Upper lobe of left lung (tissue), 6 donors: ENCODE measurements at places on chromosomes 4 and X.

GRCh38 chr4:76540486-76540885 is 105.5 kb downstream of the SHROOM3 start:
- no peak for DNase-seq

- no peak for DNase-seq
Measured at GRCh38 chr4:57554556-57555092, 444.4 kb upstream of the IGFBP7 start.

DNA sequence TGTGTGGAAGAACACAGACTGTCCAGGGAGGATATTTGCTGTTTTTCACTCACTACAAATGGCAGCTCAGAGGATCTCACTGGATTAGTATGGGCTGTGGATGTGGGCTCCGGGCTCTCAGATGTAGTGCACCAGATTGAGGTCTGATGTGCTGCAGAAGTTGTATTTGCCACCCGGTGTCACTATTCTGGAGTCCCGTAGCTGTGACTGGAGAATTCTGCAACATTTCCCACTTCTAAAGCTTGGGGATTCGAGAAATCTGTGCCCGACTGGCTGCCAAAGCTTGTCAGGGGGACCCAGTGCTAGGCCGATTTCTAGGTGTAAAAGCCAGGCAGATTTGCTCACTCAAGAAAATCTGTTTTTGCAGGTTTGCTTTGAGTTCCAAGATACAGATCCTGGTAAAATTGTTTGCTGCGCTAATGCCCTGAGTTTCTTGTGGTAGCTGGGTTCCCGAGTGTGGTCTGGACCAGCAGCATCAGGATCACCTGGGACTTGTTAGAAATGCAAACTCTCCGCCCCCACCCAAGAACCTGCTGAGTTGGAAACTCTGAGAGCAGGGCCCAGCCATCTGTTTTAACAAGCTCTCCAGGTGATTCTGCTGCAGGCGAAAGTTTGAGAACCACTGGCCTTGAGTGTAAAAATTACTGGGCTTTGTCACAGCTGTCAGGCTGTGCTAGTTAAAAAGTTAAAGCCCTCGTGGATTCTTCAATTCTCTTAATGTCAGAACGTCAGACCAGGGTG is 18.1 kb downstream of the KIT start:
- no peak for DNase-seq

DNA sequence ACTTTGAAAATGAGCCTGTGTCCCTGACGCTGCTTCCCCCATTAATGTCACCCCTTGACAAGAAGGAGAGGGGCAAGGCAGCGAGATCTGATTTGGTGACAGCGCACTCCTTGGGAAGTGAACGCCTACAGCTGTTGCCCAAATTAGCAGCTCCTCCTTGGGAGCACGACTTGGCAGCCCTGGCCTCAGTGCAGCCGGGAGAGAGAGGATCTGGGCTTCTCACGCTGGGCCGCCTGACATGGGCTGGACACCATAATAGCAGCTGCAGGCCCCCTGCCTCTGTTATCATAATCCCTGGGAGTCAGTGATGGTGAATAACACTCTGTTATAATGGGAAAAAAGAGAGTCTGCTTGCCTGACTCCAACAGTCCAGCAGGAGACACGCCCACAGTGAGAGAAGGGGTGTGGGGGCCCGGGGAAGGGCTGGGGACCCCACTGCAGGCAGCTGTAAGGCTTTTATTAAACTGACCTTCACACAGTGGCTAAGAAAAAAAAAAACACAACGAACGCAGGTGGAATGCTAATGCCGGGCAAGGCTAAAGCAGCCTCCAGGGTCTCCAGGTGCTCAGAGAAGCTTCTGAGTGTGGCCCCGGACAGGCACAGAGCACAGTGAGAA is 73.3 kb downstream of the PSAPL1 start:
- no peak for DNase-seq

- DNase-seq, result no peak
Measured at GRCh38 chr4:9685692-9686091, 95.7 kb upstream of the DRD5 start.

GRCh38 chr4:10743357-10743756 is 58.8 kb upstream of the CLNK start:
- no peak for DNase-seq

GRCh38 chr4:61915501-61915900 is 715.4 kb downstream of the ADGRL3 start:
- DNase-seq, result no peak

DNA sequence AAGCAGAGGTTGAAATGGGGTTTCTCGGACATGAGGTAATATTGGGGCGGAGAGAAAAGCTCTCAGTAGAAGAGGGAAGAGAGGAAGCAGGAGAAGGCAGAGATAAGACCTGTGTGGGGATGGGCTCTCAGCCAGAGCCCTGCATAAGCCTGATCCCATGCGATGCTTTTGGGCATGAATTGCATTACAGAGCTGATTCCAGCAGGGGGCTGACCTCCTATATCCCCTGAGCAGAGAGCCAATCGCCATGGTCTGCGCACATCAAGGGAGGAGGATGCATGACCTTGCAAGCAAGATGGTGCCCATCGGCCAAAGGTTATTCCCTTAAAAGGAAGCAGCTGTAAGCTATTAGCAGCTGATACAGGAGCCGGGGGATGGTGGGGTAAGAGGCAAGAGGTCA is 7.6 kb downstream of the ANOS1 start:
- no peak for DNase-seq

- no peak for DNase-seq
Measured at GRCh38 chrX:138128027-138128671, 562.2 kb downstream of the ZIC3 start.

GRCh38 chrX:550514-550913 is 80.1 kb upstream of the SHOX start:
- no peak for DNase-seq

- DNase-seq, result no peak
Measured at GRCh38 chr4:45453258-45453853, 670.5 kb downstream of the GABRG1 start.

GRCh38 chr4:7390336-7390735 is 44.4 kb downstream of the PSAPL1 start:
- no peak for DNase-seq

GRCh38 chr4:119858176-119858575 is 208.5 kb downstream of the MAD2L1 start:
- DNase-seq, result no peak

DNA sequence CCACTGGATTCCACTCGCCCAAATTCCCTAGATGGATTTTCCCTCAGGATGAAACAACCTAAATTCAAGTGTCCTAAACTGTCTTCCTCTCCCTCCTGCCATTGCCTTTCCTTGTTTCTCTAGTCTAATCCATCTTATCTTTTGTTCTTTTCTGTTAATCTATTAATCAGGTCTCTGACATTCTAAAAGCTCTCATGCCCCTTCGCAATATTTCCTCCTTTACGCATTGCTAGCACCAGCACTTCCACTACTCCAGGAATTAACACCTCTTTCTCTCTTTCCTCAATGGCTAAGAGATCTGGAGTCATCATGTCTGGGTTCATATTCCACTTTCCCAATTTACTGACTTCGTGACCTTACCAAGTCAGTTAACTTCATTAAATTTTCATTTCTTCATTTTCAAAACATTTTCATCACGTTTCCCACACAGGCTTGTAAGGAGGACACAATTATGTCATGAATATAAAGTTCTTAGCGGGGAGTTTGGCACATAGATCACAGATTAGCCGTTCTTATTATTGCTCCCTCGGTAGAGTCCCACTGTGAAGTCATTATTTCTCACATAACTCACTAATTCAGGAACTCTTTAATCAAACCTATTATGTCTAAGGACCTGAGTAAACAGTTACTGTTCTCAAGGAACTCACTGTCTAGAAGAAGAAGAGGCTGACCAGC is 45.3 kb downstream of the FAT4 start:
- no peak for DNase-seq

- no peak for DNase-seq
Measured at GRCh38 chr4:149426461-149426860, 389.2 kb downstream of the IQCM start.

- no peak for DNase-seq
Measured at GRCh38 chr4:161466316-161466715, 697.5 kb downstream of the FSTL5 start.

DNA sequence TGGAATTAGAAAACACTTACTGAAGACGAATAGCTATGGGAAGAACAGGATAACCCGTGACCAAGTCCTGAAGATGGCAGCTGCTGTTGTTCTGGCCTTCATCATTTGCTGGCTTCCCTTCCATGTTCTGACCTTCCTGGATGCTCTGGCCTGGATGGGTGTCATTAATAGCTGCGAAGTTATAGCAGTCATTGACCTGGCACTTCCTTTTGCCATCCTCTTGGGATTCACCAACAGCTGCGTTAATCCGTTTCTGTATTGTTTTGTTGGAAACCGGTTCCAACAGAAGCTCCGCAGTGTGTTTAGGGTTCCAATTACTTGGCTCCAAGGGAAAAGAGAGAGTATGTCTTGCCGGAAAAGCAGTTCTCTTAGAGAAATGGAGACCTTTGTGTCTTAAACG is 2.4 kb downstream of the AGTR2 start:
- no peak for DNase-seq

GRCh38 chr4:77268108-77268507 is 111.1 kb downstream of the CCNG2 start:
- DNase-seq, result no peak

DNA sequence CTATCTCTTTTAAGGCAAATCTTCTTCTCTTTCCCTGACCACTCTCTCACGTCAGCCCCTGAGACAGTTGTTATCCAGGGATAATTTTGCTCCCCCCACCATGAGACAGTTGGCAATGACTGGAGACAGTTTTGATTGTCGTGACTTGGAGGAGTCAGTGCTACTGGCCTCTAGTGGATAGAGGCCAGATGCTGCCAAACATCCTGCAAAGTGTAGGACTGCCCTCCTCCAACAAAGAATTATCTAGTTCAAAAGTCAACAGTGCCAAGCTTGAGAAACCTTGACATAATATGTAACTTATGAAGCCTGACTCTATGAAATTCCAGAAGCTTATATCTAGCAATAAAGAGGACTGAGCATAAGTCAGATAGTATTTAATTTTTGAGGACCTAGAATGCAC is 502.1 kb upstream of the IGFBP7 start:
- DNase-seq, result no peak

DNA sequence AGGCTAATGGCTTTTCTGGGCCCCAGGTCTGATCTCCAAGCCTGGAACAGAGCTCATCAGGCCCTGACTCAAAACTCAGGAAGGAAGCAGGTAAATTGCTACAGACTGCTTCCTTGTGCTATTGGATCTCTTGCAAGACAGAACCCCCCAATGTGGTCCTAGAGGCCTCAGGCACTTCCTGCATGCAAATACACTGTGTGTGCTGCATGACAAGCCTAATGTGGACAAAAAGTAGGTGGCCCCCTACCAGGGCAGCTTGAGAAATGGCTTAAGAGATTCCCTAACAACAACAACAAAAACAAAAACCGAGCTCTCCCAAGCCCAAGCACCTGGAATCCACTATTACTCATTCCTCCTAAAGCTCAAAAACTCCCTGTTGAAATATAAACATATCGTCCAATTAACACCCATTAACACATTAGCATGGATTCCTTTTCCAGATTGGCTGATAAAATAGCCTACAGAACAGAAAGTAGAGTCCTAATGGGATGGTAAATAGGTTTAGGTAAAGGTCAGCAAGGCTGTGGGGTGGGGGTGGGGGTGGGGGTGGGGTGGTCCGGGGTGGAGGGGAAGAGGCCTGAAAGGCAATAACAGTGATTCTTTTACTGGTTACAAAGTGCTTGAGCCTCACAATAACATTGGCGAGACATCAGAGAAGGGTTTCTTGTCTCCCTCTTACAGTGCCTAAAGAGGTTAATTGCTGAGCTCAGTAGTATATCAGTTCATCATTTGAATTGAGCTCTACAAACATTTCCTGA is 24.1 kb upstream of the FGF16 start:
- DNase-seq, result no peak

GRCh38 chr4:152494020-152494419 is 41.9 kb downstream of the FBXW7 start:
- no peak for DNase-seq

DNA sequence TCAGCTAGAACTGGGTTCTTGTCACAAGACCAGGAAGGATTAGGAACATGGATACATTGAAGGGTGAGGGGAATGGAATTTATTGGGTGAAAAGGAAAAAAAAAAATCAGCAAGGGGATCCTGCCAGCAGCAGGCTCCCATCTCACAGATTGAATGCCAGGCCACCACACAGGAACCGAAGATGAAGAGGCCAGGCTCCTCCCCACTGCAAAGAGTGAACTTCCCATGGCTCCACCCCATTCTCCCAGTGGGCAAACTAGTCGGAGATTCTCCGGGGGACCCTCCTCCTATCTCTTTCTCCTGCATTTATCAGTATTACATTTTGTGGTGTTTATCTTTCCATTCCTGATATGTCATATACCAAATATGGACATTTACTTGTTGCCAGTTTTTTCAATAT is 46.0 kb upstream of the MAGED1 start:
- DNase-seq, result no peak

DNA sequence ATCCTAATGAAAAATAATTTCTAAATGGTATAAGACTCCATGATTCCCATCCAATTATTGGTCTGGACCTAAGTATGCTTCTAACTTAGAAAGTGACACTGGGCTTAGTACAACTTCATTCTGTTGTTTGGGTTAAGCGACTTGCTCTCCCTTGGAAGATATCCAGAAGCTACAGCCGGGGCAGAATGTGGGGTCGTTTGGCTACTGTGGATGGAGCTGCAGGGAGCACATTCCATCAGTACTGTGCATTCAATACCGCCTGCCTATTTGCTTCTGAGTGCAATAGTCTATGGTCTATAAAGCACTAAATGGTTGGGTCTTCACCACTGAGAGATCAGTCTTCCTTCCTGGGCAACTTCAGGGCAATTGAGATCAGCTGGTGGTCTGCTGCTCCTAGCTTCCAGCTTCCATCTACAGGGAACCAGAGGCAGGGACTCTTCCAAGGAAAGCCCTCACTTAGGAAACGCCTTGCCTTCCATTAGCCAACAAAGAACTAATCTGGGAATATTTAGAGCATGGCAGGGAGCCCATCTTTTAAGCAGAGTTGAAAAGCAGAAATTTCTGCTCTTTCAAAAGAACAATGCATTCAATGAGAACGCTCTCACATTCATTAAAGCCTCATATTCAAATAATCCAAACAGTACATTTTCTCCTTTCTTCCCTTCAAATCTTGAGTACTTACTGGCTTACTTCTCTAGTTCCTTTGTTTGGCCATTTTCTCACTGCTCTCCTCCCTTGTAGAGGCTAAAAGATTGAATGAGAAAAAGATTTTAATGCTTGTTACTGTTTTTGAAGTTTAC is 1049.9 kb upstream of the TENM3 start:
- no peak for DNase-seq

- no peak for DNase-seq
Measured at GRCh38 chr4:11514779-11515419, 86.2 kb upstream of the HS3ST1 start.

DNA sequence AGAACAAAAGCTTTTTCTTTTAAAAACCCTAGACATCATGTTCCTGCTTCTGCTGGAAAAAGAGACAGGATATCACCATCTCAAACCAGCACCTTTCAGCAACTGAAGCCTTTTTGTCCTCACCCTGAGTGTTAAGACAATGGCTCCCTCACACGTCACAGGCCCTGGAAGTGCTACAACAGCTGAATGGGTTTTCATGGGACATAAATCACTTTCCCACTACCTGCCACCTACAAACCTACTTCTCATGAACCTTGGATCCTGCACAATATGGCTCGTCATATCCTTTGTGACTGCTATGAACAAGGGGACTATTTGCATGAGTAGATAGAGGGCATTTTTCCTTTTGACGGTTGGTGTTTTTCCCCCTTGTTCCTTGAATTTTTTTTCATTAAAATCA is 93.6 kb downstream of the TSPAN5 start:
- DNase-seq, result no peak
